Stimulated activated CD8-positive, alpha-beta memory T cell treated with anti-CD3 and anti-CD28 coated beads, Interleukin-4, amount 100 ng/mL, for 48 hours (primary cell): ENCODE measurements at places on chromosomes 7 and 10.
A peak's percentile ranks its signal among the peaks of the same experiment; 100 is the strongest.

- DNase-seq = no peak
Observed at GRCh38 chr7:34036051-34036920, 130.9 kb downstream of the BMPER start.

DNA sequence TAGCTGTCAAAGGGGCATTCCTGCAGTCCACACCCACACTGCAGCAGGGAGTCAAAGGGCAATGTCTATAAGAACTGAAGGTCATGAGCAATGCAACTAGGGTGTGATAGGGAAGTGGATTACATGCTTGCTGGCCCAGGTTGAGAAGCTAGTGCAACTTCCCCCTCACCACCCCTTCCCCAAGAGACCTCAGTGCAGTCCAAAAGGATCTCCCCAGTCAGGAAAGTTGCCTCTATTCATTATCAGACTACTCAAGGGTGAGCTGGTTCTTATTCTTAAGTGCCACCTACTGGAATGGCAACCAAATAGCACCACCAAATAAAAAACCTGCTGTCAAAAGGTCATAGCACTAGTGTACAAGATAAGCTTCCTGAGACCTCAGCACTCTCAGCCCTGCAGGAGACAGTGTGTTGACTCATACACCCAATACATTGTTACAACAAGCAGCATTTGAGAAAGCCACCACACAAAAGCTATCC, 28.2 kb downstream of the MTERF1 start:
- DNase-seq = no peak

DNA sequence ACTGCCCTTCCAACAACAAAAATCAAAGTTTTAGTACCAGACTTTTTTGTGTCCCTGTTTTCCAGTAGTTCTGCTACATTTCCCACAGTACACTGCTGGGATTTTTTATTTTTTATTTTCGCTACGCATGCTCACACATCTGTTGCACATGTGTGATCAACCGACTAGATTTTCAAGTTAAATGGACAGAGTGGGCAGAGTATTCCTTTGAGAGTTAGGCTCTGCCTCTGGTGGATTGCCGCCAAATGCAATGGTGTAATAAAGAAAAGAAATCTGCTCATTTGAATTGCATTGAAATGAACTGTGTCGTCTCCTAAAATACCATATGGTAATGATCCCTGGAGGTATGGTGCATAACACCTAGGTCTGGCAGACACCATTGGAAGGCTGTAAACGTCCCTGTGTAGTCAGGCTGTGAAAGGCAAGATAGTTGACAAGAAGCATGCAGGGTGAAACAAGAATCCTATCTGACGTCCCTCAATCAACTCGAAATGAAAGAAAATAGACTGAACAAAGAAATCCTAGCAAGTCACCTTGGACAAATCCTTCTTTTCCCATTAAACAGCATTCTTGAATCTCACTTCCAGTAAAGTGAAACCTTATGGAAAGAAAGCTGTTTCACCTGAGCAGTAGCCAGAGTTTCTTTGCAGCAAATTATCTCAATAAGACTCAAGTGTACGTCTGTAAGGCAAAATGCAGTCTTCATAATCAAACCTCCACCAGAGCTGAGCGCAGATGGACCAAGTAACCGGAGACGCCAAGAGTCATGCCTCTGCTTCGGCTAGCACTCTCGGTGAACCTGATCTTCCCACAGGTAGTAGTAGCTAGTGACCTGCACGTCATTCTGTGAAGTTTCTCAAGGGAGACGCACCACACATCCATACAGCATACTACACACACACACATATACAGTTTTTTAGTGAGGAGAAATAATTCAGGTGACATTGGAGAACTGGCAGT, 357.3 kb downstream of the CRPPA start:
- DNase-seq = no peak

GRCh38 chr7:23020742-23021401, 6.9 kb upstream of the HYCC1 start:
- DNase-seq = peak; percentile 39

GRCh38 chr10:30786131-30786530, 156.6 kb upstream of the LYZL2 start:
- no peak for DNase-seq

GRCh38 chr7:78395298-78396036, 596.9 kb downstream of the PHTF2 start:
- no peak for DNase-seq

DNA sequence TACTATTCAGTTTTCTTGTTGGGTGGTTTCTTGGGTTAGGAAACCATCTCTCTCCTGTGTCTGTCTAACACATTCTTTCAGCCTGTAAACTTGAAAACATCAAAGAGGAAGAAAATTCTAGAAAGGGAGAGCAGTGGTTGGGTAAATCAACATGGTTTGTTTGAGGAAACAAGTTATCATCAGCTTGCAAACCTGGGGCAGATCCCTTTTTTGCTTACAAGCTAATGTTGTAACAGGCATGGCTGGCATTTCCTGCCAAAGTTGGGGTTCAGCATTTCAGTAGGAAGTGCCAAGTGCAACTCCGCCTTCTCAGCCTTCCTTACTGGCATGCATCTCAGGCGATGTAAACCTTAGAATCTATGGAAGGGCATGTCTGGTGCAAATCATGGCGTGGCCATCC, 112.6 kb downstream of the EEPD1 start:
- DNase-seq = no peak

DNA sequence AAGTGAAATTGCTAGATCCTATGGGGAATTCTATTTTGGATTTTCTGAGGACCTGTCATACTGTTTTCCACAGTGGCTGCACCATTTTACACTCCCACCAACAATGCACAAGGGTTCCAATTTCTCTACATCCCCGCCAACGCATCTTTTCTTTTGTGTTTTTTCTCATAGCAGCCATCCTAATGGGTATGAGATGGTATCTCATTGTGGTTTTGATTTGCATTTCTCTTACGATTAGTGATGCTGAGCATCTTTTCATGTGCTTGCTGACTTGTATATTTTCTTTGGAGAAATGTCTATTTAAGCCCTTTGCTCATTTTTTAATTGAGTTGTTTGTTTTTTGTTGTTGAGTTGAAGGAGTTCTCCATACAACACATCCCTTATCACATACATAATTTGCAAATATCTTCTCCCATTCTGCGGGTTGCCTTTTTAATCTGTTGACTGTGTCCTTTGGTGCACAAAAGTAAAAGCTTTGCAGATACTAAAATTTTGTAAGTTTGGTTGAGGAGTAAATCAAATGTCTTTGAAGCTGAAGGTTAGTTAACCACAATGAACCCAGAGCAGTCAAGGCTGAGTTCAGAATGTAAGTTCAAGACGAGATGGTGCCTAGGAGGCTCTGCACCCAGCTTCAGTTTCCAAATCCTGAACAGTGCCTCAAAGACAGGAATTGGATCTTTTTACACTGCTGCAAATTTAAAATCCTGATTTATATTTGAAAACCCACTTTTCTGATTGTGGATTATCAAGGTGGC, 195.4 kb downstream of the COBL start:
- no peak for DNase-seq
